ENCODE measurements at places on chromosomes 12 and 14. TPM values are rescaled to one million over a fixed set of nuclear protein-coding genes. Genes with fewer than 3 reads are reported as not detected.

The KRT3 gene
- total RNA-seq: not detected

The KRT7 gene
- 420 TPM for total RNA-seq

DNA sequence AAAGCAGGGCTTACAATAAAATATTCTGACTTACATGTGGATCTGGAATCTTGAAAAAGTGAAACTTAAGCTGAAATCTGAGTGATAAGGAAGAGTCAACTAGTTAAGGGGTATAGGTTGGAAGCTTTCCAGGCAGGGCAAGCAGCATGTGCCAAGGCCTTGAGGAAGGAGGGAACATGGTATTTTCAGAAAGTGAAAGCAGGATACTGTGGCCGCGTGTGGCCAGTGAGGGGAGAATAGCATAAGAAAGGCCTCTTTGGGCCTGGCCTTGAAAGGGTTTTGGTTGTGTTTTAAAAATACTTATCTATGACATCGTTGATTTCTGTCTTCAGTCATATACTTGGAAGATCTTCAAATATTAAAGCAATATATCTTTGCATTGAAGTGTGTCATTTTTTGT is 213.4 kb downstream of the AKAP6 start:
- DNase-seq: peak; percentile 32

DNA sequence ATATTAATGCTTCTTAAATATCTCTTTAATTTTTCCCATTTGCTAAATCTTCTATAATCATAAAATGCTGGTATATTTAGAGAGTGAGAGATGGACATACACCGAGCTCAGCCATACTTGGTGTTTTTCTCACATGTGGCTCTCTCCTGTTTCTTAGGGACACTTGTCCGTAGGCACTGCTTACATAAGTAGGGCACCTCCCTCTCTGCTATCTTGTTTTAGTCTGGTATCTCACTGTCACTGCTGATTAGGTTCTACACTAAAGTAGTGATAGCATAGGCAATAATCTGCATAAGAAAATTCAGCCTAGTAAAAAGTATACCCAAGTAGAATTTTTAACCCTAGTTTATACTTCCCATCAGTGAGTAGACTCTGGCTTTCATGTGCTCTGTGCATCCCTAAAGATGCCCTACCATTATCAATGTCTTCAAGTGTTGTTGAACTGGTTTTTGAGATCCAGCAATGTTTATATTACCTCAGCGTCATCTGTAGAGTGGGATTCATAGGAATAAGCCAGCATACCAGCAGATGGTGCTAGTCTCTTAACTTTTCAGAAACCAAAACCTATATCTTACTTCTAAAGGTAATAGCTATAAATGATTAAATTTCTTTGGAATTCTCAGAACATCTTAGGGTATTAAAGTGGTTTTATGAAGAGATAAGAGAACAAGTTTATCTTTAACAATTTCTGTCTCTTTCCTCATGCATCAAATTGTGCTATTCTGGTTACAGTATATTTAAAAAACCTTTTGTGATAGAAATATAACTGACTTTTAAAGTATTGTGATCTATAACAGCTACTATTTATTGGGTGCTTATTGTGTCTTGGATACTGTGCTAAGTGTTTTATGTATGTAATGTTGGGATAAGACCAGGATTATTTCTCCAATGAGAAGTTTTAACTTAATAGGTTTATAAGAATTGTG is 32.9 kb downstream of the ARID2 start:
- peak; percentile 70 for DNase-seq

GRCh38 chr12:13695781-13696180 is 285.6 kb downstream of the GRIN2B start:
- no peak for DNase-seq

DNA sequence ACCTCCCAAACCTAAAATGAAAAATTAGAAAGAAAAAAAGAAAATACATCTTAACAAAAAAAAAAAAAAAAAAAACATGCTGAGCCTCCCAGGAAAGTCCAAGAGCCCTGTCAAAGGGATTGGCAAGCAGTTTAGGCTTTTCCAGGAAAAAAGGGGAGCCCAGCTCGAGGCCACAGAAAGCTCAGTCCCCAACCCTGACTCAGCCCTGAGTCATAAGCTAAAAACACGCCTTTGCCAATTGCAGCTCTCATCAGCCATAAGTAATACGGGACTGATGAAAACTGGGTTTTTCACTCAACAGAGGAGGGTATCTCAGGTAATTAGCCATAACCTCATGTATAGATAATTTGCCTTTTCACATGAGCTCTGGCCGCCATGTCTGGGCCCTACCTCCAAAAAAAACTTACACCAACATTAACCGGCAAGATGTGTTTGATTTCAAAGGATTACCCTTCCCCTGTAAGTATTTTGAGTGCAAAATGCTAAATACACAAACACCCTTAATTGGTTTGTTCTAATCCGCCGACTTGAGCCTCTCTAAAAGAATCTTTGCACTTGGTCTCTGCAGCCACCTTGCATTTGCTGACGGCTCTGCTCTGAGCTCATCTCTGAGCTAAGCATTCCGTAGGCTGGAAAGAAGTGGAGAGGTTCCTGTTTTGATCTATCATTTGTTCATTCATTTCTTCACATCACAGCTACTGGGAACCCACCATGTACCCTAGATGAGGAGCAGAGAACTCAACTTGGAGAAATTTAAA is 319.2 kb downstream of the BCL11B start:
- DNase-seq: no peak

- DNase-seq: no peak
Measured at GRCh38 chr14:98949481-98950135, 322.4 kb downstream of the BCL11B start.
